Stimulated activated CD4-positive, alpha-beta T cell treated with anti-CD3 and anti-CD28 coated beads, Interleukin-15, amount 100 ng/mL, for 24 hours (primary cell): ENCODE measurements at places on chromosomes 4 and X.

GRCh38 chrX:38985375-38985774, 184.1 kb downstream of the MID1IP1 start:
- no peak for DNase-seq

- no peak for DNase-seq
Observed at GRCh38 chr4:19739101-19739651, 512.5 kb upstream of the SLIT2 start.

DNA sequence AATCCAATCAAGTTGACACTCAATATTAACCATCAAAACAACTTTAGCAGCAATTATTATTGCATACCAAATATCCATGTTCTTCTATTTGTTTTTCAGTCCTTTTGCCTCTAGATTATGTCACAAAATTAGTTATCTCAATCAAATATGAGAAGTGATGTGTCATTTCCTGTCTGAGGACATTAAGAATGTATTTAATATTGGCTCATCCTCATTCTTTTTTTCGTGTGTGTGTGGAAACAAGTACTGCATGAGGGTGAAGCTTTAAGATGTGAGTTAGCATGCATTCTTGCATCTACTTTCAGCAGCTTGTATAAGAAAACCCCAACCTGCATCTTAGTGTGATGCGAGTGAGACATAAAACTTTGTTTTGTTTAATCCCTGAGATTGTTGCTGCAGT, 301.4 kb downstream of the GRIA2 start:
- DNase-seq: no peak

DNA sequence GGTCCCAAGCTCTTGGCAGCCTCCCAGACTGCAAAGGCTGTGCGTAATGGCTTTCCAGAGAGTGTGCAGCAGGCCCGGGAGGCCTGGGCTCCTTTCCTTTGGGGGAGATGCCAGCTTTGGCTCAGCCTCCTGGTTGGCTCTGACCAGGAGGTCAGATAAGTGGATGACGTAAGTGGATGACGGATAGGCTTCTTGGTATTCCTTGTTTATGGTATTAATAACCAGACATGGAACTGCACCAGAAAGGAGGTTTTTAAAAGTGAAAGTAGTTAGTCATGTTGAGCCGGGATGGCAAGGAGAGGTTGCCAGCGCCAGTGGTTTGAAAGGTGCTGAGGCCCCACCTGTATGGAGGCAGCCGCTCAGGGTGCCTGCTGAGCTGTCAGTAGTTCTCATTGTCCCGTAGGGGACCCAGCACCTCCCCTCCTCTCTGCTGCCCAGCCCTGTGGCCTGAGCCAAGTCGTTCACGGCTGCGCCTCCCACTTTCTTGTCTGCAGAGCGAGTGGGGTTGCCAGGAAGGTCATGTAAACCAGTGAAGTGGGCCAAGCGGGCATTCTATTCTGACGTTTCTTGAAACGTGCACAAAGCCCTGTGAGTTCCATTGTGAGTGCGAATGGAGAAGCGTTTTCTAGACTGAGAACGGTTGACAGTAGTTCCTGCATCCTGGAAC, 28.7 kb upstream of the STOX2 start:
- DNase-seq: no peak

DNA sequence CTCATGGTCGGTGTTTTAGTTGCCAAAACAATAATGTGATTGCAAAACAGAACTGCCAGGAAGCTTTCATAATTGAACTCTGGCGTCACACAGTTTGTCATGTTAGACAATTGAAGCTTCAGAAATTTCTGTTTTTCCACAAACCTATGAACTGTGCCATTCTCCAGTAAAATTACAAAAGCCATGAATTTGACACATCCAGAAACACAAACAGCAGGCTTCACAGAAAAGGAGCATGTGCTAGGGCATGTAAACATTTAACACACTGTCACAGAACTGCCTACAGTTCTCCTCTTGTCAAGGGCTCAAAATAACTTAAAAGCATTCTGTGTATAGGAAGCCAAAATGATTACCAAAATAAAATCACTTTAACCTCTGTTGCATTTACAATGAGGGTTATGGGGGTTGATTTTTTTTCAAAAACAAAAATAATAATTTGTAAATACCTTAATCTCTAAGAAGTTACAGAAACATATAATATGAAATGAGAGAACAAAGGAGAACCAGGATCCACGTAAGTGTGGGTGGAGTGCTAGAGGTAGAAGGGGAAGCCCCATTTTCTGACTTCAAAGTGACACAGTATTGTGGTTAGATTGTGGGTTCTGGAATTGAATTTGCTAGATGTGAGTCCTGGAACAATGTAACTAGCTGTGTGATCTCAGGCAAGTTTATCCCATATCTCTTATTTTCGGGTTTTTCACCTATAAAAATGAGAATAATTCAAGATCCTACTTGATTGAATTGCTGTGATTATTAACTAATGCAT, 295.0 kb downstream of the CENPC start:
- DNase-seq: no peak

- DNase-seq: no peak
Observed at GRCh38 chrX:84933956-84934556, 69.6 kb upstream of the APOOL start.

GRCh38 chr4:67785528-67785927, 31.3 kb upstream of the GNRHR start:
- DNase-seq: no peak
